IPS-NIHi11 (cell line): ENCODE measurements at places on chromosomes 4 and X.

GRCh38 chr4:161907590-161907955, 256.2 kb downstream of the FSTL5 start:
- DNase-seq, result no peak

GRCh38 chrX:56232221-56233082, at the start of gene KLF8:
TSS of gene KLF8 (plus strand) at chrX:56232356. CDS start at chrX:56233335, 979 bp downstream.
- DNase-seq, result peak; percentile 59

- no peak for DNase-seq
These were observed 5.9 kb upstream of the HPGD start for GRCh38 chr4:174528226-174528625.

DNA sequence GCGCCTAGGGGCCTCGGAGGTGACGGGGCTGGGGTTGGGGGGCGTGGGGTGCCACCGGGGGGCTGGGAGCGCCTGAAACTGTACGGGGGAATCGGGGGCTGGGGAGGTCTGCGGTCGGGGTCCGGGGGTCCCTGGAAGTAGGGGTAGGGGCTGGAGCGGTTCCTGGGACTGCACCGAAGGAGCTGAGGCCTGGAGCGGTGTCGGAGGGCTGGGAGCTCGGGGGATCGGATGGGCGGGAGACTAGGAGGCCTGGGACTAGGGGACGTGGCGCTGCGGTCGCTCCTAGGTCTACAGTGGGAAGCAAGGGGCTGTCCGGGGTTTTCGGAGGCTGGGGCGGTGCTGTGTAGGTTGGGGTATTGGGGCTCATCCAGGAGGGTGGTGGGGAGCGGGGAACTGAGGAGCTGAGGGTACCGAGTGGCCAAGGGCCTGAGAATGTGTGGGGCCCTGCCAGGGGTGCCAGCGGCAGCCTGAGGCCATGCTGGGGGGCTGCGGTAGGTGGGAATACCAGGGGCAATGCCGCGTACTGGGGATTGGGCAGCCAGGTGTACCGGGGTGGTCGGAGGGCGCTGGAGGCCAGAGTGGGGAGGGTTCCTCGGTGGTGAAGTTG, 562 bp downstream of the AKAP17A start:
- no peak for DNase-seq

GRCh38 chrX:11553594-11553993, 112.1 kb downstream of the ARHGAP6 start:
- DNase-seq, result no peak
